ENCODE measurements at places on chromosomes 2 and 18.

GRCh38 chr2:206820807-206821206 lies 55.4 kb downstream of the FASTKD2 start:
- no peak for DNase-seq

DNA sequence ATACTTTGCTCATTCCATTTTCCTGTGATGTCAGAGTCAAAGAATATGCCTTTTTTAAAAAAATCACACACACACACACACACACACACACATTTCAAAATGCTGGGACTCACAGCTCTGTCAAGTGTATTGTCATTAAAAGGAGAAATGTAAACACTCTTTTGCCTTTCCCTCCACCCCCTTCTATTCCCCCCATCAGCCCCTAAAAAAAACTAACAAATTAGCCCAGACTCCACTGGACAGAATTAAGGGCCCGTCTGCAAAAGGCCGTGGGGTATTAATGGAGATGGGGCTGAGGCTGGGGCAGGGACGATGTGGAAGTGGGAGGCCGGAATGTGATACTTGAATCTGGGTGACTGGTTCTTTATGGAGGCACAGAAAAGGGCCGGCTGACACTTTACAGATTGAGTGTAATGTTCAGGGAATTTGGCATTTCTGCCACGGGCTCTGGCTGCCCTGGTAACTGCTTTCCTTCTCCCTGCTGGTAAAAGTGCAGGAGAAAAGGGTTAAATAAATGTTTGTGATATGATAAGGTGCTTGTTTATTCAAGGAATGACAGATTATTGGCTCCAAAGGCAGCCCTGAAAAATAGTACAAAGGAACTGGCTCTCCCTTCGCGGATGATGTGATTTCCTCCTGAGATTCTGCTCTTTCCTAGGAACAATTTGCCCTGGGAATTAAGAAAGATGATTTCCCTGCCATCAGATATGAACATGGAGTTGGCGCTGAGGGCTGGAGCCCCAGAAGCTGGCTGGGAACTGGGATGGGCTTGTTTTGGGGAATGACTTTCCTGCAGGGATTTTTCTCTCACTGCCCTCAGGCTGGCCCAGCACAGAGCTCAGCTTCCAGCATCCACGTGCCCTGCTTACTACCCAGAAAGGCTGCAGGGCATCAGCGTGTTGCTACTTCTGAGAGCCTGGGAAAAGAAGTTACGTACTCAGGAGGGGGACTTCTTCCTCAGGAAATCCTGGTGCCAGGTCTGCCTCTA lies 52.8 kb upstream of the CTAGE1 start:
- DNase-seq = peak; percentile 69

- no peak for DNase-seq
Measured at GRCh38 chr2:212618636-212619035, 80.0 kb upstream of the ERBB4 start.

DNA sequence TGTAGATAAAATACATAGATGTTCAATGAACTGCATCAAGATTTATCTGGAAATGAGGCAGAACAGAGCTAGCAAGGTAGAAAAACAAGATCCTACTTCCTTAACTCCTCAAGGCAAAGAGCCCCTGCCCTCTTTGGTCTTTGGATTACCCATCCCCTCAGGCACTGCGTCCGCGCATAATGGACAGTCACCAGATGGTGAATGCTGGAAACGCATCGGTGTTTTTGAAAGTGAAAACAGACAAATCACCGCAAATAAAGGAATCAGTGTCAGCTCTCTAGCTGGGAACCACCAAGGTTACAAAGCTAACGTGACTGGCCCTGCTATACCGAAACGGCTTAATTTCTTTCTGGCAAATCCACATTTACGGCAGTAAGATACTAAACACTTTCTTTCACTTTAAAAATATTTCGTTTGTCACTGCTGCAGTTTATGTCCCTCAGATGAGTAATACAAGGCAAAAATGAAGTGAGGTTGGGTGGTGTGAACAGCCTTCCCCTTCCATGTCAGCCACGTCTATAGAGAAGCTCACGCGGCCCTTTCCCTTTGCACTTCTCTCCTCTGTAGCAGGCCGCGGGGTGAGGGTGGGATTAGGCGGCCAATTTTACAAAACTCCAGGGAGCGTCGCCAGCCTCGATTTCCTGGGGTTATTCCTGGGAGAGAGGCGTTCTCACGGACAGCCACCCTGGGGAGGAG lies 627 bp upstream of the GALR1 start:
- DNase-seq = no peak

DNA sequence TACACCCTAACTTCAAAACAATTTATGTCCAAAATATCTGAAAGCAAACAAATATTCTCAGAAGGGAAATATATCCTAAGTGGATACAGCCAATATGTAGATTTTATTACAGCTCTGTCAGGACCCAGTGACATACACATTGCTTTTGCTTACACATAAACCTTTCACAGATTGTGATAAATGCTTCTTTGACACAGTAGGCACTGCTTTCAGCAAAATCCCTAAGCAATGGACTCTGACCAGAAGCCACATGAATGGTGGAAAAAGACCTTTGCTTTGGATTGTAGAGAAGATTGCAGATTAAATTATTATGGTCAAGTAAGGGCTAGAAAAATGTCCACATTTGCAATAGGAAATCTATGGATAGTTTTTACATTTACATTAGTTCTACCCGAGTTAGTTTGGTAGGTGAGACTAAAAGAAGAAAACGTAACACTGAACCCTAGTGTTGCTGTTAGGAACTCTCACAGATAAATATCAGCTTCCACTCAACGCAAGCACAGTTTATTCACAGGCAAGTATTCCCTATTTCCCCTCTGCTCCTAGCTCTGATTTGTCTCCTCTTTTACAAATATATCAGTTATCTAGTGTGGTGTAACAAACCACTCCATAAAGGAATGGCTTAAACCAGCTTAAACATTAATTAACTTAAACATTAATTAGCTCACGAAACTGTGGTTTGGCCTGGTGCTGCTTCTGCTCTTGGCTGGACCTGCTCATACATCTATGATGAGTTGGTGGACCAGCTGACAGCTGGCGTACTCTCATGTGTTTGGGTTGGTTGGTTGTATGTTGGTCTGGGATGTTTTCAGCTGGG lies 23.6 kb upstream of the SERPINE2 start:
- DNase-seq = no peak

GRCh38 chr2:30108192-30108591 lies 38.6 kb upstream of the YPEL5 start:
- no peak for DNase-seq

DNA sequence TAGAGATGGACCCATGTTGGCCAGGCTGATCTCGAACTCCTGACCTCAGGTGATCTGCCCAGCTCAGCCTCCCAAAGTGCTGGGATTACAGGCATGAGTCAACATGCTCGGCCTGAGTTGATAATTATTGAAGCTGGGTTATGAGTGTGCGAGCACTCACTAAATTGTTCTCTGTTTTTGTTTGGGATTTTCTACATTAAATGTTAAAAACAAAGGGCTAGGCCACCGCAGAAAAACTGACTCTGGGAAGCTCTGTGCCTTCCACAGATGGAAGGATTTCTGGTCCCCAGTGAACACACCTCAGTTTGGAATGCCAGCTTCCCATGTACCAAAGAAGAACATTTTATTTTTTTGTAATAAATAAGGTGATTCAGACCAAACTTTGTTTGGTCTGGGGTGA lies 83.0 kb downstream of the XRCC5 start:
- no peak for DNase-seq

- peak; percentile 62 for DNase-seq
Measured at GRCh38 chr18:31487246-31488015, 10.5 kb upstream of the DSG2 start.

DNA sequence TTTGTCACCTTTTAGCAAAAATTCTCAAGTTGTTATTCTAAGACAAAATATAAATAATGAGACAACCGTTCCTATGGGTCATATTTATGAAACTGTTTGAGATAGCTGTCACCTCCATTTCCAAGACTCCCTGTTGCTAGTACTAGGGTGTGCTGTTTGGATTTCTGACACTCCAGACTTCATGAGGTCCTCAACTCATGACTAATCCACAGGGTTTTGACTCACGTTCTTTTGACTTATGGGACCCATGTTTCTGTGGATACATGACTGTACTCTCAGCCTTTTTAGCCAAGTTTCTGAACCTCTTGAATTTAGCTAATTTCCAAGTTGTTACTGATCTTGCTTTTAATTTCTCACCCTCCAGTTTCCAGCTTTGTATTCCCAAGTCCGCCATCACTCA lies 178.7 kb upstream of the FAM98A start:
- DNase-seq = no peak

- DNase-seq = peak; percentile 46
Measured at GRCh38 chr18:11167778-11168177, 18.4 kb upstream of the PIEZO2 start.

DNA sequence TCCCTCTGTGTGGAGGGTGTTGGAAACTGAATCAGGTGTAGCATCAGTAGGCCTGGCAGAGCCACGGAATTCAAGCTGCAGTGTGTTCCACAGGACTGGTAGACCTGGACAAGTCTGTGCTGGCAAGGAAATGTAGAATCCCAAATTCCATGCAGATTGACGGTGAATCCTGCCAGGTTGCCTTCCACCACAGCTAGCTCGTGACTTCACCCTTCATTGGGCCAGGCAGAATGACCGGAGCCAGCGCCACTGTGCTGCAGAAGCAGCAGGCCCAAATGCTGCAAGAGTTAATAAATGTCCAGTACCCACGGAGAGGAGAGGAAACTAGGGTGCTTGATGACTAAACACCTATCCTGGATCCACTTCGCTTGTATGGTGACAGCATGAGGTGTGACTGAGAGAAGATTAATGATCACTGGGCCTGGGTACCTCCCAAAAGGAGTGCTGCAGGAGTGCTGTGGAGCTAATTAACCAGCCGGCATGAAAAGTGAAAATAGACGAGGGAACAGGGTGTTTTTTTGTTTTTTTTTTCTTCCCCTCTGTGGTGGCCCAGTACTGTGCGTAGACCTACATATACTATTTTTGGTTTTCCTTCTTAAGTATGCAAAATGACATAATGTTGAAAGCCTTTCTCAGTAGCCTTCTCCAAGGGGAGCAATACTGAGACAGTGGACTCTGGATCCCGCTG lies 122.2 kb downstream of the TANC1 start:
- peak; percentile 48 for DNase-seq

GRCh38 chr2:8543383-8544170 lies 138.3 kb upstream of the ID2 start:
- DNase-seq = peak; percentile 80

DNA sequence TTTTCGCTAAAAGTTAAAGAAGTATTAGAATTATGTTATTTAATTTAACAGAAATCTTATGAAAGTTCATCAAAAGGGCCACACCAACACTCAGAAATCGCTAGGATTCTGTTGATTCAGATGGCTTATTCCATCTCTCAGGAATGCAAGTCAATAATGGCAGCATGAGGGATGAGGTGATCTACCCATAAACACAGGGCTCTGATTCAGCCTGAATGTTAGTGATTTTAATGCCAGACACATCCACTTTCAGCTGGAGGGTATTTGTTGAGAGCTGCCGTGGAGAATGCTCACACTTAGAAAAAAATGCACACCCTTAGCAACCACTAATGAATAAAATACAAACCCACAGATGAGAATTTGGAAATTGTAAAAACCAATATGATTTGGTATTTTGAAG lies 173.3 kb upstream of the ERBB4 start:
- DNase-seq = peak; percentile 32

GRCh38 chr18:44503854-44504253 lies 176.8 kb upstream of the SETBP1 start:
- DNase-seq = no peak

DNA sequence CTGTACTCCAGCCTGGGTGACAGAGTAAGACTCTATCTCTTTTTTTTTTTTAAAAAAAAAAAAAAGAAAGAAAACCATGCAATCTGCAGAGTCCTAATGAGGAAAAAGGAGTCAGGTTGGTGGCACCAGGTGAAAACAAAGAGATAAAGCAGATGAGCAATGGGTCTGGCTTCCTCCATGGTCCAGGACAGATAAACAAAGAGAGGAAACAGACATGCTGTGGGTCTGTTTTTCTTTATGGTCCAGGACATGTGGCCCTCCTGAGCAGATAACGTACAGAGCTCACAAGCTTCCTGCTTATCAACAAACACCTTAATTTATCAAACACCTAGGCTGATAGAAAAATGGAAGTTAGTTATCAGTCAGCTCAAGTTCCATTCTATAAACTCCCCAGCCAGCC lies 24.4 kb upstream of the TUBB6 start:
- no peak for DNase-seq

GRCh38 chr2:29841386-29842004 lies 79.9 kb downstream of the ALK start:
- peak; percentile 38 for DNase-seq

- no peak for DNase-seq
Measured at GRCh38 chr18:74582642-74583041, 15.0 kb upstream of the ZNF407 start.

- DNase-seq = peak; percentile 51
Measured at GRCh38 chr2:57881998-57882888, 164.4 kb upstream of the VRK2 start.

GRCh38 chr18:50373561-50374219 lies 1.2 kb upstream of the SKA1 start:
- DNase-seq = no peak

GRCh38 chr18:78123926-78124797 lies 855.5 kb upstream of the SALL3 start:
- DNase-seq = no peak

DNA sequence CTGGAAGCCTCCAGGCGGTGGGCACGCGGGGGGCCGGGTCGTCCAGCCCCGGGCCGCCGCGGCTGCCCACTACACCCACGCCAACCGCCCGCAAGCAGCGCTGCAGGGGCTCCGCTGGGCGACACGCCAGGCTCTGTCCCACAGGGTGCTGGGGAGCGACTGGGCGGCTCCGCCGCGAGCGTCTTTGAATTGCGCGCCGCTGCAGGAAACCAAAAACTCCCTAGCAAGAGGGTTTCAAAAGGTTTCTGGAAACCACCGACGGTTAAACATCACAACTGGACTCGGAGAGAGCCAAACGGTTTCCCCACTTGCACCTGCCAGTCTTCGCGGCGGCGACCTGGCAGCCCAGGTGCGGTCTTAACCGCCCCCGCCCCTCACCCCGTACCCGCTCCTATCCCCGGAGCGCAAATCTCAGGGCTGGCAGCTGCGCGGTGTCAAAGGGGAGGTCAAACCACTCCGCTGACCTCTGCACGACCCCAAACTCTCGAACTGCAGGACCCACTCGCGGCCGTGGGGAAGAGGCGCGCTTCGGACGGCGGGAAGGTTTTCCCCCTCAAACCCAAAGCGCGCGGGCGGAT lies 1.0 kb downstream of the CXCR4 start:
- DNase-seq = no peak

GRCh38 chr18:5302606-5303005 lies 7.1 kb upstream of the ZBTB14 start:
- DNase-seq = no peak

DNA sequence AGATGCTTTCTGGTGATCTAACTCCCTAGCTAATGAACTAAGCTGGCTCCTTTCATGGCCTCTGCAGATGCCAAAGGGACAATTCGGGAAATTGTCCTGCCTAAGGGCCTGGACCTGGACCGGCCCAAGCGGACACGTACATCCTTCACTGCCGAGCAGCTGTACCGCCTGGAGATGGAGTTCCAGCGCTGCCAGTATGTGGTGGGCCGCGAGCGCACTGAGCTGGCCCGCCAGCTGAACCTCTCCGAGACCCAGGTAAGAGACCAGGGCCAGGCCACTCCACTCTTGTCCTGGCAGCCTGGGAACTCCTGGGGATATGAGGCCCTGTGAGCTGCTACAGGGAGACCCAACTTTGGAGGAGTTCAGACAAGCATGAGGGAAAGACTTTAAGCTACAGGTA lies 14.7 kb upstream of the ATP6V1B1 start:
- no peak for DNase-seq

GRCh38 chr2:70674636-70675430 lies 93.2 kb downstream of the ADD2 start:
- no peak for DNase-seq

GRCh38 chr2:137677466-137677865 lies 286.8 kb upstream of the HNMT start:
- no peak for DNase-seq

Measured in fibroblast of villous mesenchyme (primary cell).